Germinal center (tissue), 1 donor: ENCODE measurements at places on chromosomes 5 and 9.

DNA sequence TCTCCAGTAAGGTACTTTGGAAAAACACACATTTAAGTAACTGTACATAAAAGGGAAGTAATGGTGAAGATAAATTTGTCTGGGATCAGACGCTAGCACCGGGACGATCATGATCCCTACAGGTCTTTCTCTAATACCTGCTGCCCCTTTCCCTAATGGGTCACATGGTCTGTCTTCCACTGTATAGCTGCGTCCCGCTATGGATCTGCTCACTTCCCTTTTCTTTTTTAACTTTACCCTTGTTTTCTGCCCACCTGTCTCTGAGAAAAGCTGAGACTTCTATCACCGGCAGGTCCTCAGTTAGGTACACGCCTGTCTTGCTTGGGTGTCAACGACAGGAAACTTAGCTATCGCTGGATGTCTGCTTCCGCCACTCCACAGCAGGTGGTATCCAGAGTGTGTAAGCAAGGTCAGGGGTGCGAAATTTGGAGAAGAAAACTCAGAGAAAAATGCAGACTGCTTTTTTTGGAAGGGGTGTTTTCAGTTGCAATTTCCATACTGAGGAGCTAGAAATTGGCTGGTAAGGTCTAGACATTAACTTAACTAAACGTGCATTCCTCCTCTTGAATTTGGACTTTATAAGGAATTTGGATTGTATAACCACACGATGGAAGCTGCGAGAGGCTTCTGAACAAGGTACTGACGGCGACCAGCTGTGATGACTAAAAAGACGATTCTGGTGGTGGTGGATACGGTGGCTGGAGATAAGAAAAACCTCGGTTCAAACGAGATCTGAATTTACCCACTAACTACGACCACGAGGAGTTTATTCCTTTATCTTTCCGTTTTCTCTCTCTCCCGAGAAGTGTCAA is 1.1 kb upstream of the ICE1 start:
- peak; percentile 26 for DNase-seq

- no peak for DNase-seq
These were observed 167.7 kb upstream of the MPDZ start for GRCh38 chr9:13446938-13447842.

DNA sequence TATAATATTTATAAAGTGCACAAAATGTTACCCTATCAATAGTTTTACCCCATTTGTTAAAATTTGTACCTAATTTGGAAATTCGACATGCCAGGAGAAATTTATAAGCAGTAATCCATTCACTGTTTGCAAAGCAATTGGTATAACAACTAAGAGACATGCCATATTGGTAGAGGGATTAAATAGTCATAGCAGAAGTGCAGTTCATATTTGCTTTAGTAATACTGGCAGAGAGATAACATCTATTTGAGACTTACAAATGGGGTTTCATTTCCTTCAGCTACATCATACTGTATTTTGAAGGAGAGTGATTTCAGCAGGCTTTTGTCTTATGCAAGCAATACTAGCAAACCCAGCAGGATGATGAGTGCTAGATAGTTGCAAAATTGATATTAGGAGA is 610.4 kb upstream of the CDH10 start:
- no peak for DNase-seq

- no peak for DNase-seq
These were observed 68.9 kb downstream of the MACROH2A1 start for GRCh38 chr5:135329913-135330797.

DNA sequence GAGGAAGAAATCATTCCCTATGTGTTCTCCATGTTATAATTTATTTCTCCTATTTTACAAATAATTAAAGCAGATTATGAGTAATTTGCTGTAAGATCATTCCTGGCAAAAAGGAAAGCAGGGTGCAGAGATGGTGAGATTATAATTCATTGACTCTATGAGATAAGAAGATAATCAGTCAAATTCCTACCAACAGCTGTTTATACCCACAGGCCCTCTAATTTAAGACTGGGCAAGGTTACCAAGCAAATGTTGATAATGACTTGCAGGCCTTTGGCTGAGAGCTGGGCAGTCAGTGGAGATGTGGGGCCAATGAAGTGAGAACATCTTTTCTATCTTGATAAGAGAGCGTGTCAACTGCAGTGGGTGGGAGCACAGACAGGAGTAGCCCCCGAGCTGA is 222.7 kb downstream of the ICE1 start:
- no peak for DNase-seq

GRCh38 chr5:170582644-170583330 is 79.0 kb downstream of the KCNIP1 start:
- DNase-seq, result no peak

- no peak for DNase-seq
These were observed 131.1 kb downstream of the OR2K2 start for GRCh38 chr9:111198936-111199335.

- no peak for DNase-seq
These were observed 4.0 kb downstream of the PHYKPL start for GRCh38 chr5:178228609-178229008.

- no peak for DNase-seq
These were observed 31.9 kb downstream of the MEIKIN start for GRCh38 chr5:131913603-131914002.

DNA sequence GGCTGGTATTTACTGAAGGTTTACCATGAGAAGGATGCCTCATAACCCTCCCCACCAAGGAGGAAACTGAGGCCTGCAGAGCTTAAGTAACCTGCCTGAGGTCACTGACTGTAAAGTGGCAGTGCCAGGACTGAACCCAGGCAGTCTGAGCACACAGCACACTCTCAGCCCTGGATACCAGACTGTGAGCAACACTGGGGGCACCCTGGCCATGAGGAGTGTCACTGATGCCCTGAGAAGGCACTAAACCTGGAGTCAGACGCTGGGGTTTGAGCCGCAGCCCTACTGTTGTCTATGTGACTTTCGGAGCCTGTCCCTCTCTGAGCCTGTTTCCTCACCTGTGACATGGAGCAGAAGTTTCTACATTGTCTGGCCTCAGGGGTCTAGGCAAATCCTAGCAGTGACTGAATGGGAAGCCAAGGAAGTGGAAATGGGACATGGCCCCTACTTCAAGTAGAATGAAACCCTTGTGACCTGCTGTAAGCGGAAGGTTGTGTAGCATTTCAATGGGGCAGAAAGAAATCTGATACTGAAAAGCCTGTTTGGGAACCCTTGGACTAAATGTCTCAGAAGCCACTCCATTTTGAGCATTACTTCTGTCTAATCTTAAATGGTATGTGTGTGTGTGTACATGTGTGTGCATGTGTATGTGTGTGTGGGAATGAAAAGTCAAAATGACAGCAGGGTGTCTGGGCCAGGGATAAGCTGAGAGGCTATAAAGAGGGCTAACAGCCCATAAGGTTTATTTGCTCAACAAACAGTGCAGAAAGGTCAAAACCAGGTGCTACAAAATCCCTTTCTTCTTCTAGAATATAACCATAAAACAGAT is 36.0 kb downstream of the B4GALT1 start:
- no peak for DNase-seq
